Sciatic nerve (tissue), 2 donors: ENCODE measurements at places on chromosomes 4 and X.
A peak's percentile ranks its signal among the peaks of the same experiment; 100 is the strongest.

- no peak for DNase-seq
Observed at GRCh38 chr4:70801265-70801809, 38.4 kb downstream of the GRSF1 start.

DNA sequence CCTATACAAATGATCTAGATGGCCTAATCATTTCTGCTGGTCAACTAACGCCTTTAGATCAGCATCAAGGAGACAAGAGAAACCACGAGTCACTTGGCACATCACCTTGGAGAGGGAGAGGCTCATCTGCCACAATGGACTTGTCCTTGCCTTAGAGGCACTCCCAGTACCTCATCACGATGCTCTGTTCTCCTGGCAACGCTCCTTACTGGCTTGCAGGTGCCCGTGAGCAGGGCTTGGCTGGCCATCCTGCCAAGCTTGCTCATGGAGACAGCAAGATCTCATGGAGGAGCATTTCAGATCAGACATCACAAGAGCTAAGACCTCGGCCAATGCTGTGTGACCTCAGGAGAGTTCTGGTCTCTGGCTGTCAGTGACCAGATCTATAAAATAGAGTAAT lies 2.7 kb upstream of the SMIM20 start:
- DNase-seq = no peak

DNA sequence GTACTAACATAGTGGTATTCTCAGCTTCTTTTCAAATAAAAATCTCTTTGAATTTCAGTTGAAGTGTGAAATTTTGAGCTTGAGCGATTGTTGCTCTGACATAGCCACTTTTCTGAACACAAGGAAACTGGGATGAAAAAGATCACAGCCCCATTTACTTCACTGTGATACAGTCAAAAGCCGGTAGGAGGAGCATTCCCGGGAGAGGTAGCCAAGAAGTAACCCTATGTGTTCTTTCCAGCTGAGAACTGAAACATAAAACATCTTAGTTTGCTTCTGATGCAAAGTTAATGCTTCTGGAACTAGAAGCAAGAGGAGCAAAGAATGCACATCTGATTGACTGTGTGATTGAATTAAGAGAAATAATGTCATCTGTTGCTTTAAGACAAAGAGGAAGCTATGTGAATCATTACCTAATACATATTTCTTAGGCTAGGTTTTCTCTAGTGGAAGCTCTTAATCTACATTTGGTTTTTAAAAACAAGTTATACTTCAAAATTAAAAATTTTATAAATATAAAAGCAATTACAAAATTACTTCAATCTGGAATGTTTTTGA lies 88.3 kb upstream of the UNC5C start:
- DNase-seq = no peak

- peak; percentile 87 for DNase-seq
Observed at GRCh38 chrX:20067709-20068561, 48.8 kb downstream of the MAP7D2 start.

- peak; percentile 25 for DNase-seq
Observed at GRCh38 chr4:183364025-183364424, 41.8 kb upstream of the CLDN24 start.
